ENCODE measurements at places on chromosomes 3 and 15.
A peak's percentile ranks its signal among the peaks of the same experiment; 100 is the strongest.

- no peak for DNase-seq
These were observed 847 bp downstream of the WHAMM start for GRCh38 chr15:82810061-82810889.

DNA sequence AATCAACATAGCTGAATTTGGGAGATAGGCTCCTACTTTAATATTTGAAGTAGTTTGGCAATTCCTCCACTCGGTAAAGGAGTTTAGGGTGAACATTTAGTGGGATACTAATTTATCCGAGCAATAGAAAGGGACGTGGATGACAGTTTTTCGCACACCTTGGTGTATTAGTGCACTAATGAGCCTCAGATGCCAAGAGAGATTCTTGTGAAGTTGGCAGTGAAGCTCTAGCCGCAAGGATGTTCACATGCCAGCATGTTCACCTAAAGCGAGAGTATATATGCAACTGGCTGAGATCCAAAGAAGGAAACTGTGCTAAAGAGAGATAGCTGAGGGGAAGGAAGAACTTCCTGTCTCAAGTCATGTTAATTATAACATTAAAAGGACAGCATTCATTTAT lies 58.5 kb downstream of the TGFBR2 start:
- no peak for DNase-seq

- DNase-seq: no peak
These were observed 1.7 kb downstream of the B3GNT5 start for GRCh38 chr3:183254487-183255347.

GRCh38 chr15:99123713-99124451 lies 19.0 kb downstream of the SYNM start:
- peak; percentile 96 for DNase-seq

GRCh38 chr3:183506674-183507320 lies 48.7 kb downstream of the KLHL6 start:
- DNase-seq: no peak

Measured in GM04504 (cell line).